Tibial nerve (tissue), 4 donors: ENCODE measurements at places on chromosomes 6 and 20. TPM values are rescaled to one million over a fixed set of nuclear protein-coding genes. Genes with fewer than 3 reads are reported as not detected.
A peak's percentile ranks its signal among the peaks of the same experiment; 100 is the strongest.

The ELOVL4 gene
- 2.4 TPM for total RNA-seq

GRCh38 chr6:169853196-169854082 is 102.0 kb downstream of the ERMARD start:
- no peak for DNase-seq

The PTGIS gene
- 31.5 TPM for total RNA-seq

The LY6G6D gene
- not detected for total RNA-seq

GRCh38 chr6:39941820-39942219 is 7.6 kb upstream of the MOCS1 start:
- no peak for DNase-seq

DNA sequence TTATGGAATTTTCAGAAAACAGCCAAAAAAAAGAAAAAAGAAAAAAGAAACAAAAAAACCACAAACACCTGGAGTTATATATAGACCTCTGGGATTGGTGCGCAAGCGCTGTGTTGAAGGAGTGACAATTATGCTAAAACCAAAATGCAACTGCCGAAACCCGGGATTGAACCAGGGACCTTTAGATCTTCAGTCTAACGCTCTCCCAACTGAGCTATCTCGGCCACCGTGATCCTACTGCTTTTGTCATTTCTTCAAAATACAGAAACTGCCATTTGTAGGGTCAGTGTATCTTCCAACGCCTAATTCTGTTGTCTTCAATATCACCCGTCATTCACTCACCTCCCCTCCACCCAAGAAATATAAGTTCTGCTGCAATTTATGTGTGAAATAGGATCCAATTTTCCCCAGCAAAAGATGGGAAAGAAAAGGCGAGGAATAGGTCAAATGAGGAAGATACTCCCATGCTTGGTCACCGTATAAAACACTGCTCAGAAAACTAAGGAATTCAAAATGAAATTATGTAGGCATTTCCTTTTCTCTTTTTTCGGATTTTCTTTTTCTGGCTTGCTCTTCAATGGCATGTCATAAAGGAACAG is 116.0 kb downstream of the TRIM27 start:
- DNase-seq, result no peak

The AKAP12 gene
- total RNA-seq, result 214 TPM

DNA sequence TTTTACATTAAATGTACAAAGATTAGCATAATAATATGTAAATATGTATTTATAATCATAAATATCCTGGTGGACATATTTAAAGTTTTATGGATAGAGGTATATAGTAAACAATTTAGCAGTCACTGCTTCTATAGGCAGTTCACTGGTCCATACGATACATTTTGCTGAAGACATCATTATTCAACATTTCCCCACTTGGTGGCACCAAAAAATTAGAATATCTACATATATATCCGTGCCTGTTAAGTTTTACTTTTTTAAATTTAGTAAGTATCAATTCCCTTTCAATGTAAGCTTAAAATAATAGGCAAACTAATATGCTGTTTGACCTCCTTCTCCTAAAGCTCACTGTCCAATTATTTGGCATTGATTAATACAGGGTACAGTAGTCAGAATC is 64.2 kb downstream of the LMBRD1 start:
- no peak for DNase-seq

- DNase-seq, result no peak
These were observed 202.3 kb downstream of the GMDS start for GRCh38 chr6:2042956-2043648.

- DNase-seq, result no peak
These were observed 173.7 kb downstream of the CLVS2 start for GRCh38 chr6:123169774-123170095.

DNA sequence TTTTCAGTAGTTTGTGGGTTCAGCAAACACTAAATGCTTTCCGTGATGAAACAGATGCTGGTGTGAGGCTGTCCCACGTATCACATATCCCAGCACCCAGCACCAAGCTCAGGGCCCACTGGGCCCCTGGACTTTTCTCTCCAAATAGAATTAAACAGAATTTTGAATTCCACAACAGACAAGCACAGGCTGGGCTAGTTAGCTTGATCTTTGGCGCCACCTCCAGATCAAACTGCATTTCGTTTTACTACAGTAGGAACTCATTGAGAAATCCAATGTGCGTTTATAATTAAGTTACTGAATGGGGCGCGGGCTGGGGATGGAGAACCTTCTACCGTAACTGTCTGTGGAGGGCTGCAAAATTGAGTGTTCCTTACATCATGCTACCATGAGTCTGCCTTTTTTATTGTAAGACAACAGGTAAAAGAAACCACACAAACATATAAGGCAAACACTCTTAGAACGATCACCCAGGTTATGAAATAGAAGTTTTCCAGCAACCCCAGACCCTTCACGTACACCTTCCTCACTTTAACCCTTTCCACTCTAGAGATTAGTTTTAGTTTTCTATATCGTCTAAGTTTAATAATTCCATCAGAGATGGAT is 107.8 kb downstream of the ZFP64 start:
- peak; percentile 62 for DNase-seq

The GDAP1L1 gene
- total RNA-seq, result not detected

The PBOV1 gene
- not detected for total RNA-seq

- DNase-seq, result no peak
These were observed 81.0 kb upstream of the JAG1 start for GRCh38 chr20:10754824-10755223.

- no peak for DNase-seq
These were observed 3.0 kb downstream of the CCN2 start for GRCh38 chr6:131947986-131948661.

DNA sequence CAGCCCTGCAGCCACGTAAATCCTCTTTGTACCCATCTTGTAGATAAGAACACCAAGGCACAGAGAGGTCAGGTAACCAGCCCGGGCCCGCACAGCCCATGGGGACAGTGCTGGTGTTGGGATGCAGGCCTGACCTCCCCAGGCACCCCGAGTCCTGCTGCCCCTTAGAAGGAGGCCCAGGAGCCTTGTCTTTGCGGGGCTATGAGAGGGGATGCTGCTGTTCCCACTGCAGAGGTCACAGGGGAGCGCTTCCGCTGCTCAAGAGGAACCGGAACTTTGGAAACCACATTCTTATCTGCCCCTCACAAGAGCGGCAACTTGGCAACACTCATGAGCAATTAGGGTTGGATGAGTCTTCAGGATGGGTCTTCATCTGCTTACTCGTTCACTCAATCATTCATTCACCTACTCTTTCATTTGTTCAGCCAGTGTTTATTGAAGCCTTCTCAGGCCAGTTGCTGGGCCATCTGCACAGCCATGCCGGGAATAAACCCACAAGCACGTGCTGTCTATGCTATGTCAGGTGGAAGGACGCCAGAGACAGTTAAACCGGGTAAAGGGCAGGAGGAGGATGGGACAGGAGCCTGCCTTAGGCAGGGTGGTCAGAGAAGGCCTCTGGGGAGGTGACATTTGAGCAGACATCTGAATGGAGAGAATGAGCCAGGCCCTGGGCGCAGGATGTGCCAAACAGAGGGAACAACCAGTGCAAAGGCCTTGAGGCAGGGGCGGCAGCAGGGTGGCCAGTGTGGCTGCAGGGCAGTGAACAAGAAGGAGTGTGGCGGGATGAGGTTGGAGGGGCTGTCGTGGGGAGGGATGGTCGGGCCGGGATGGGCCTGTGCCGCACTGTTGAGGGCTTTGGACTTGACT is 60.8 kb downstream of the RBM38 start:
- no peak for DNase-seq

DNA sequence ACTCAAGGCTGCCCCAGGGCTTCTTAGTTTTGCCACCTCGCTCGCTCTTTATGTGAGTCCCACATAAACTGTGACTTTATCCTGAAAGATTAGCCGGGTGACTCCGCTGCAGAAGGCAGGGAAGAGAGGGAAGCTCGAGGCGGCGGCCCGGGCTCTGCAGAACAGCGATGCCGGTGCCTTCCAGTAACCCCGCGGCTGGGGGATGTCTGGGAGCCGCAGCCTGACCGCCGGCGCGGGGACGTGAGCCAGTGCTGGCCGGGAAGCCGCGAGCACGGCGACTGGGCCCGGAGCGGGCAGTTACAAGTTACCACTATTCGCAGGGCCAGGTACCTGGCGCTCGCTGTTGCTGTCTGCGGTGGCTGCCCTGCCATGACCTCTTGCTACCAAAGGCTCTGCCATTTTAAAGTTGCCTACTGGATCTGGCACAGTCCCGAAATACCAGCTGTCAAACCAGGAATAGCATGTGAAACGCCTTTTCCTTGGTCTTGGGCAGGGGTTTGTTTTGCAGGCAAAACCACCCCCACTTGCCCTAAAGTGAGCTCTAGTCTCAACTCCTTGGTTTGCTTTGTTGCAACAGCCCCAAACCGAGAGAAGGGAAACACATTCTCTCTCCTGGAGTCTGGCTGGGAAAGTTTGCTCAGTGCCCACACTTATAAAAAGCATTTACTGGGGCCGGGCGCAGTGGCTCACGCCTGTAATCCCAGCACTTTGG is 124.0 kb upstream of the SLC2A12 start:
- no peak for DNase-seq

- DNase-seq, result no peak
These were observed 27.2 kb downstream of the GINM1 start for GRCh38 chr6:149593408-149593807.

DNA sequence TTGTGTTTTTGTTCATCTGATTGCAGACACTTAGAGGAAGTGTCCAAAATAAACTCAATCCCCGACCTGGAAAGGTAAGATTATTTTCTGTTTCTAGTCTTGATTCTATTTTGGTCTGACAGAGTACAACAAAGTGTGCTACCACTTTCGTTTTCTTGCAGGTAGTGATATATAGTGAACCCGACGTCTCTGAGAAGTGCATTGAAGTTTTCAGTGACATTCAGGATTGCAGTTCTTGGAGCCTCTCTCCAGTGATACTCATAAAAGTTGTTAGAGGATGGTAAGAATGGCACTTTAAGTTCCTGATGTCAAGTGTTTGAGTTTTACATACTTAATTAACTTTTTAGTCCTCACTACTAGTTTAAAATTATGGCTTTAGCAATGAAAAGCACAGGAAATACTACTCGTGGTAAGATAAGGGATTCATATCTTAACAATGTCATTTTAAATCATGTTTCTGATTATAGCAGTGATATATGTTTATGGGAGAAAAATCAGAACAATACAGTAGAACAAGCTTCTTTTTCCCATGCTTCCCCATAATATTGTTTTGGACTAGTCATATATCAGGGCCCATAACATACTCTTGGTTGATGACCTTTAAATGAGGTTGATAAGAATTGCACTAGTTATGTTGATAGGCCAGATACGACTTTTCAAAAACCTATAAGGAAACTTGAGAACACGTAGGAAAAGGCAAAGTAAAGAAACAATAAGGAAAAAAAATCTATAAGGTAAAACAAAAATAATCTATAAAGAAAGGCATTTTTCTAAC is 104.0 kb downstream of the RTN4IP1 start:
- no peak for DNase-seq

The IL17A gene
- not detected for total RNA-seq

DNA sequence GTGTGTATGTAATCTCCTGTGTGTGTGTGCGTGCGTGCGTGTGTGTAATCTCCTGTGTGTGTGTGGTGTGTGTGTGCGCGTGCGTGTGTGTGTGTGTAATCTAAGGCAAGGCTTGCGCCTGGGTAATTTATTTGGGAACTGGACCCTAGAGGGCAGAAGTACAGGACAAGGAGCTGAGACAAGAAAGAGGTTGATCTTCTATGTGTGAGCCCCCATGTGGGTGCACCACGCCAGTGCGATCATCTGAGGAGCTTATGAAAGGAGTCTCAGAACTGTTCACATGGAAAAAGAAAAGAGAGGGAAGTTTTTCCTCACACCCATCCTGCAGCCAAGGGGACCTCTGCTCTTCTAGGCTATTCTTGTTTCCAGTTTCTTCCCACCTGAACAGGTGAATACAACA is 220.1 kb upstream of the GGTLC1 start:
- DNase-seq, result no peak

GRCh38 chr6:139146317-139146726 is 11.4 kb downstream of the HECA start:
- DNase-seq, result no peak

- no peak for DNase-seq
These were observed 58.1 kb downstream of the PSMG4 start for GRCh38 chr6:3316818-3317217.

The KCNS1 gene
- total RNA-seq, result not detected

GRCh38 chr6:70489364-70489763 is 76.1 kb downstream of the FAM135A start:
- no peak for DNase-seq

The LRRC73 gene
- 2.4 TPM for total RNA-seq

DNA sequence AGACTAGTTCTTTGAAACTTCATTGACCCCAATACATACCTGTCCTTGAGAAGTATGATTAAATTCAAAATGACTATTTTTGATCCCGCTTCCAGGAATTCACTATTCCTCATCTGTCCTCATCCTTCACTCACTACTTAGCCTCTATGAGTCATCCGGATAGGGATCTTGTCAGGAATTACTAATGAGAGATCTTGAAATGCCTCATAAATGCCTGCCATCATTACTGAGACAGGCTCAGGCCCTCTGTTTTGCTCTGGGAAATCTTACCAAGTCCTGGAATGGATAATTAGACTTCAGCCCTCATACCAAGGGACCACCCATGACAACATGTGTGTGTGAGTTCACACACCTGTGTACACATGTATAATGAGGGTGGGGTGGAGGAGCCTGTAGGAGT is 2.8 kb upstream of the CYP24A1 start:
- no peak for DNase-seq

- DNase-seq, result no peak
These were observed 131.9 kb downstream of the MAP3K7 start for GRCh38 chr6:90454836-90455427.

- DNase-seq, result no peak
These were observed 5.4 kb downstream of the ASXL1 start for GRCh38 chr20:32363492-32363891.

The NINL gene
- total RNA-seq, result 9.6 TPM

DNA sequence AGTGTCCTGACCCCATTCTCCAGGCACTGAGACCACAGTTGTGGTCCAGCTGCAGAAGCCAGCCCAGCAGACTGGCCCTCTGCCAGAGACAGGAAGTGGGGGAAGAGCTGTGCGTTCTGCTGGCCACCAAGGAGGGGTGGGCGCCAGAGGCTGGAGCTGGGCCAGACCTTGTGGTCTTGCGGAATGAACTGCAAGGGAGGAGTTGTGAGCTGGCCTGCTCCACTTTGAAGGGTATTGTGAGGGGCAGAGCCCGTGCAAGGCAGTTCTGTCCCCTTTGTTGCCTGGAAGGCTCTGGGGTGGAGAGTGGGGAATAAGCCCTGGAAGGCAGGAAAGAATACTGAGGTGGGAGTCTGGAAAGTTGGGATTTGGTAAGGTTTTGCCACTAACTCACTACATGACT is 3.6 kb upstream of the MDFI start:
- no peak for DNase-seq

The MAS1 gene
- total RNA-seq, result not detected

The C6orf132 gene
- 4.7 TPM for total RNA-seq

GRCh38 chr6:31070711-31071197 is 41.6 kb downstream of the C6orf15 start:
- no peak for DNase-seq

DNA sequence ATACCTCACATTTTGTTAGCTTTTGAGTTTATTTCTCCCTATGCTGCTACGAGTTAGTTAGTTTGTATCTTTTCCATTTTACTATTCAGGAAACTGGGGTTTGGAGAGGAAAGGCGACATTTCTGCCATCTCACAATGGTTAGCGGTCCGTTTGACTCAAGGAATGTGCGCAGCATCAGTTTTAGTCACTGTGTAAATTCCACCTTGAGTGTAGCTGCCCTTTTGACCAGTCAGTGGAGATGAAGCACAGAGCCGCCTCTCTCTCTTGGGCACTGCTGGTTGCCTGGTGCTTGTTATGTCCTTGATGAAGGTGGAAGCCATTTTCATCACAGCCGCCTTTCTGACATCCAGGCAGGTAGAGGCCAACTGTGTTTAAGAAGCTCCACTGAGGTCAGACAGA is 185.5 kb downstream of the SCP2D1 start:
- no peak for DNase-seq
